OCI-LY7 (cell line): ENCODE measurements at places on chromosomes 12 and 14. TPM values are rescaled to one million over a fixed set of nuclear protein-coding genes. Genes with fewer than 3 reads are reported as not detected.
A peak's percentile ranks its signal among the peaks of the same experiment; 100 is the strongest.

CIPC gene
- 20.9 and 24.1 TPM in 2 replicates for total RNA-seq

DNA sequence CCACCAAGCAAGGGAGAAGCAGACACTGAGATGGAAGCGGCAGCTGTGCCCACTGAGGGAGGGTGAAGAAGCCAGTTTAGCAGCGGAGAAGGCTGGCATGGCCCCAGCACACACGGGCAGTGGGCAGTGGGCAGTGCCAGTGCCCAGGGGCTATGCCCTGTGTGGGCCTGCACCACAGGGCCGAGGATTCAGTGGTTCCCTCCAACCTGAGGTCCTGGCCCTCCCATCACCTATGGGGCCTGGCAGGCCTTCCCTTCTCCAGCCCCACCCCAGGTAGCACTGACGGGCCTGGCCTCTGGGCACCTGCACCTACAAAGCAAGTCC is 81.1 kb downstream of the ITPK1 start:
- DNase-seq, result no peak

DNA sequence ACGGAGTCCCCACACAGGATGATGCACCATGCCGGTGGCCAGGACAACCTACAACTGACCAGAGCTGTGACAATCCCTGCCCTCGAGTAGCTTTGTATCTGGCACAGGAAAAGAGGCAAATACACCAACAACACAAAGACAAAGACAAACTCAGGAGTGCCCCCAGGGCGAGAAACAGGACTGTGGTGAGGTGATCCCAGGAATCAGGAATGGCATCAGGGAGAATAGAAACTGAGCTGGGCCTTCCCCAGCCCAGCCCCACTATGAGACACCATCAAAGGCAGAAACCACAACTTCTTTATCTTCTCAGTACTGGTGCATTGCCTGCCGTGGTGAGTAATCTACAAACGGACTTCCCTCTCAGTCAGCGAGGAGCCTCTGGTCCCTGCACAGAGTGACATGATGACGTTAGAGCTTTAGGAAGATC is 157.7 kb downstream of the TTC7B start:
- no peak for DNase-seq

DNA sequence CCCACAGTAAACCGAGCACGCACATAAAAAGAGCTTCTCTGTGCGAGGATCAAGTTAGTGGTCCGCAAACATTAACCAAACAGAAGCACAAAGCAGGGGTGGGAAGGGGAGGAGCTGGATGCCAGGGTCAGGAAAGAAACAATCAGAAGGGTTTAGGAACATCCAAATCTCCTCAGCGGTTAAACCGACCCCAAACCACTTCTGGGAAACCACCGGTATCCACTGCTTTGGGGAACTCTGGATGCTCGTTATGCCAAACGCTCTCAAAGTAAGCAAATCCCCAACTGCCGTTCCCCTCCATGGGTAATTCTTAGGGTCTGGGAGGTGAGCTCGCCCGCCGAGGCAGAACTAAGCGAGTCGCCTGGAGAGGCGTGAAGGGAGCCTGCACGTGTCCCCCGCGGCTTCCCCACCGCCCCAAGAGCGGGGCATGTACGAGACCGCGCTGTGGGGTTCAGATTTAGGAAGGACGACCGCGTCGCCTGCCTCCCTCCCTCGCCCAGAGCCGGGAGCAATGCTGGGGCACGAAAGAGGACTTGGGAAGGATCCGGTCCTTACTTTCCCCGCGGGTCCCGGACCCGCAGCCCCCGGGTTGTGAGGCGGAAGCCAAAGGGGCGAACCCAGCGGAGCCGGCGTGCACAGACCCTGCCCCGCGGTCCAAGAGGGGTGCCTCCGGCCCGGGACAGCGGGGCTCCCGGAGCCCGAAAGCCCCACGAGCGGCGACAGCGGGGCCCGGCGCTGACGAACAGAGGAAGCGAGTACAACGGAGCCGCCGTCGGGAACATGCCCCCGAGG is 711 bp downstream of the SBNO1 start:
- DNase-seq, result peak; percentile 52

DNA sequence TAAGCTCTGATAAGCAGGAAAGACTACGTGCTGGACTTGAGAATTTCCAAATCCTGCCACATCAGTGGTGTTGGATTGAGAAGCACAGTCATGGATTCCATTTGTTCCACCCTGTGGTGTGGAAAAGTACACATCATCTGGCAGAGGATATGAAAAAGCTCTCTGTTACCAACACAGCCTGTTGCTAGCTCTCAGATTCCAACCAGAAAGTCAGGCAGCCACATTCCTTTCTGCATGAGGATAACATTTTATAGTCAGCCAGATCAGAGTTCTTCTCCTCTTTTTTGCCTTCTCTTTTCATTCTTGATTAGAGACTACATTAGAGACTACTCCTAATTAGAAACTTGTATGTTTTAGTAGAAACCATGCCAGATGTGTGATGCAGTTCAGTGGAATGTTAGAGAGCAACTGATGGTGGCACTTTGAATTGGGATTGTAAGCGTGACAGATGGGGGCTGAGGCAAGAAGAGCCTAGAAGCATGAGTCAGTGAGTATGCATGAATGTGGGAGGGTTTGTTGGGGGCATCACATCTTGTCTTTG is 61.2 kb upstream of the STXBP6 start:
- no peak for DNase-seq

MYF6 gene
- total RNA-seq, result not detected in 2 replicates

- DNase-seq, result no peak
Measured at GRCh38 chr14:74243051-74243450, 3.8 kb downstream of the VSX2 start.

GRCh38 chr14:35362911-35363374 is 41.6 kb downstream of the NFKBIA start:
- no peak for DNase-seq

DNA sequence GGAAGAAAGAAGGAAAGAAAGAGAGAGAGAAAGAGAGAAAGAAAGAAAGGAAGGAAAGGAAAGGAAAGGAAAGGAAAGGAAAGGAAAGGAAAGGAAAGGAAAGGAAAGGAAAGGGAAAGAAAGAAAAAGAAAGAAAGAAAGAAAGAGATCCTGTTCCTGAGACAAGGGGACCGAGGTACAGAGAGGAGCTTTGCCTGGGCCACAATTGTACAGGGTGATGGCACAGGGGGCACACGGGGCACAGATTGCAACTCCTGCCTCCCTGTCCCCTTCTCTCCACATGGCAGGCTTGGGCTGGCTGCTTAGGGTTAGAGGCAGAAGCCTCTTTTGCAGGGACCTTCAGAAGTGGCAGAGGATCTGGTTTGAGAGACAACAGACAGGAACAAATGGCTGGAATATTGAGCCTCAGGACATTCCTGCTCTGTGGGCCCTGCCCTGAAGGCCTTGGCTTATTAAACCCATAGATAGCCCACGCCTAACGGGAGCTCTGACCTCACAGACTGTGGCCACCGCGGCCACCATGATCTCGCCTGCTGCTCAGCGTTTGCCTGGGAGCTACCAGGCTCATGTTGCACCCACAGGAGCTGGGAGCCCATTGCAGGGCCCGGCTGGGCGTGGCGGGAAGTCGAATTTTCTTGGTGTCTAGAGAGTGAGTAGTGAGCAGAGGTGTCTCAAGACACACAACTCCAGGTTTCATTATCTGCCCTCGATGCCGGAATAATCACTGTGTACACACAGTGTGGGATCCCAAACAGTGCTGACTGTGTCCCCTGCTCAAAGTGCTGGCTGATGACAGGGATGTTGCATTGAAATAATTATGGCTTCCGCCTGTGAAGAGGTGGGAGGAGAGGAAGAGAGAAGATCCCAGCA is 147.9 kb upstream of the NCOR2 start:
- DNase-seq, result no peak

DNA sequence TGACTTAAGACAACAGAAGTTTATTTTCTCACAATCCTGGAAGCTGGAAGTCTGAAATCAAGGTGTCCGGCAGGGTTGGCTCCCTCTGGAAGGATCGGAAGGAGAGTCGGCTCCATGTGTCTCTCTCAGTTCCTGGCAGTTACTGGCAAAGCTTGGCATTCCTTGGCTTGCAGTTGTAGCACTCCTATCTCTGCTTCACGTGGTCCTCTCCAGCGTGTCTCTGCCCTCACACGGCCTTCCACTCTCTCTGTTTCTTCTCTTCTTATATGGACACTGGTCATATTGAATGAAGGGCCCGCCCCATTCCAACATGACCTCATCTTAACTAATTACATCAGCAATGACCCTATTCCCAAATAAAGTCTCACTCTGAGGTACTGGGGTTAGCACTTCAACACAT is 60.1 kb upstream of the TUNAR start:
- DNase-seq, result no peak

GRCh38 chr12:7339675-7340074 is 35.8 kb downstream of the ACSM4 start:
- DNase-seq, result no peak

DNA sequence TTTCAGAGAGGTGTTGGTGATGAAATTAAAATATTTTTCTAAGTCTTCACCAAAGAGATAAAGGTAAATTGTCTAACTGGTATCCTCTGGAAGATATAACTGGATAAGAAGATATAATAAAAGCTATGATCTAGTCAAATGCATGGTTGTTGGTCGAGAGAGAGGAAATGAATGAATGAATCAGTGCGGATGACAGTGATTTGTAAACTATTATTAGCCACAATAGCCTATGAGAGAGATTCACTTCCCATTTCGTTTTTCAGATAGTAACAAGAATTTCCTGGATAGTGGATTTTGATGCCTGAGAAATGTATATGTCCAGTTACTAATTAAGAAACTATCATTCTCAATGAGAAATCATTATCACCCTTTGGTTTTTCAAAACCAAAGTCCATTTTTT is 63.1 kb downstream of the HEATR5A start:
- no peak for DNase-seq

GRCh38 chr12:6166808-6167207 is 33.4 kb upstream of the CD9 start:
- no peak for DNase-seq

DNA sequence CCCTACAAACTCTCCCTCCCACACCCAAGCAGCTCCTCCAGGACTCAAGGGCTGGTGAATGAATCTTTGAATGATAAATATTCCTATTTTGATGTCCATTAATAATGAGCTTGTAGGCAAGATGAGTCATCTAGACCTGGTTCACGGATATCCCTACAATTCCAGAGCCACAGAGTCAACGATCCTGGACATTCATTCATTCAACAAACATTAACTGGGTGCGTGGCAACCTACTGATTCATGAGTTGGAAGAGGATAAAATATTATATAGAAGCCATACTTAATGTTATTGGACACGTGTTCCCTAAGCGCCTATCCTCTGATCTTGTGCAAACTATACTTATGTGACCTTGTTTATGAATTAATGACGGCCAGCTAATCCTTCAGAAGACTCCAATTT is 420 bp upstream of the OTUB2 start:
- DNase-seq, result no peak

GRCh38 chr12:102504280-102504679 is 23.9 kb upstream of the IGF1 start:
- no peak for DNase-seq

PARP11 gene
- total RNA-seq, result 15.3 and 15.7 TPM in 2 replicates

DNA sequence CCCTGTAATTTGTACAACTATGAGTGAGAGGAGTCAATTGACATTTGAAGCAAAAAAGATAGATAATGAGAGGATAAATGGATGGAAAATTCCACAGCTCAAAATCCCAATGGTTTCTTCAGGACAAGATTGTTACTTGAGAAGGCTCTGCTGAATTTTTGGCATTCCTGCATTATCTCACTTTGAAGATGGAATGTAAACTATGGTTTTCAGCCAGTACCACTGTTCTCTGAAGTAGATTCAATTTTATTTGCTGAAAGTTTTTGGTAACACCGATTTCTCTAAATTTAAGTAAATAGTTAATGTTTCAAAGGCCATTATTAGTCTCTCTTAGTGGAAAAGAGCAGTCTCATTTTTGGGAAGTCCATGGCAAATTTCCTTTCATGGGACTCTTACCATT is 121.9 kb upstream of the SLC38A2 start:
- no peak for DNase-seq

REC8 gene
- total RNA-seq, result 12.6 and 14.2 TPM in 2 replicates

- no peak for DNase-seq
Measured at GRCh38 chr12:58435647-58436046, 484.7 kb downstream of the LRIG3 start.

KRT79 gene
- total RNA-seq, result not detected in 2 replicates

GRCh38 chr12:125198652-125199051 is 133.4 kb downstream of the AACS start:
- no peak for DNase-seq

DNA sequence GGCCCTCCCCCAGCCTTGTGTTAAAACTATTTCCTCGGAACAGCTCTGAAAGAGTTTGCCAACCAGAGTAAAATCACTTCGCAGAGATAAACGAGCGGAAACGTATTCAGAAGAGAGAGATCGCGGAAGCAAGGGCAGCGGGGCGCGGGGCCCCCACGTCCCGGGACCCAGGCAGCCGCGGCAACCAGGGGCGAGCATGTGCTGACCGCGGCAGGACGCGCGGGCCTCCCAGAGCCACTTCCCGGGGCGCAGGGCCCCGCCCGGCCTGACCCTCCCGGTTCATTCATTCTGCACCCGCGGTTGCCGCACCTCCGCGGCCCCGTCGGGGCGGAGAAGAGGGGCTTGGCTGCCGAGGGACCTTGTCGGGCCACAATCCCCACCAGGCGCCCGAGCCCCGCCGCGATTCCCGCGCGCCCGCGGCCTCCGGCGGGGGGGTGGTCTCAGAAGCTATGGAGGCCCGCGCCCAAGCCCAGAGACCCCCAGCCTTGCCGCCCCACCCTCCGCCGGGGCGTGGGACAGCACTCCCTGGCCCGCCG is 598 bp downstream of the UBE2N start:
- DNase-seq, result peak; percentile 68

- no peak for DNase-seq
Measured at GRCh38 chr12:10732066-10732465, 8.9 kb upstream of the YBX3 start.

GRCh38 chr12:91813701-91814100 is 331.9 kb downstream of the BTG1 start:
- no peak for DNase-seq

NDUFA12 gene
- 147 TPM in 2 replicates for total RNA-seq

GRCh38 chr12:5230156-5230555 is 186.5 kb downstream of the KCNA5 start:
- DNase-seq, result no peak

CLEC1B gene
- not detected in 2 replicates for total RNA-seq

DNA sequence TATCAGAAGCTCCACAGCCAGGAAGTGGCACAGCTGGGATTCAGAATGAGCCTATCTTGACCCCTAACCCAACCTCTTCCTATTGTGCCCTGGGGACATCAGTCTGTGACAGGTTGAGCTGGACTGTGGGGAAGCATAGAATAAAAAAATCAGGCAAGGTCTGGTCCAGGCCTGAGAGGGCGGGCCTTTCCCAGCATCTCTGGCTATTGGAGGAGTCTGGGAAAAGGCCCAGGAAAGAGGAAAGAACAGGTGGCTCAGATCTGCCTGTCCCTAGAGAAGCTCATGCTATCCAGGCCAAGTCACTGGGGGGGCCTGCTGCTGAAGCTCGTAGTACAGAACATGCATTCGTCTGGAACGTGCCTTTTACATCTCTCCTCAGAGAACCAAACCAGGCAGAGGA is 100.5 kb downstream of the PPM1H start:
- DNase-seq, result no peak

GRCh38 chr14:79451601-79452000 is 759.7 kb downstream of the DIO2 start:
- DNase-seq, result no peak

RAPGEF3 gene
- 2.9 and 4.7 TPM in 2 replicates for total RNA-seq
